Renal pelvis (tissue), 12 donors: ENCODE measurements at places on chromosomes 16 and 17. TPM values are rescaled to one million over a fixed set of nuclear protein-coding genes. Genes with fewer than 3 reads are reported as not detected.

DNA sequence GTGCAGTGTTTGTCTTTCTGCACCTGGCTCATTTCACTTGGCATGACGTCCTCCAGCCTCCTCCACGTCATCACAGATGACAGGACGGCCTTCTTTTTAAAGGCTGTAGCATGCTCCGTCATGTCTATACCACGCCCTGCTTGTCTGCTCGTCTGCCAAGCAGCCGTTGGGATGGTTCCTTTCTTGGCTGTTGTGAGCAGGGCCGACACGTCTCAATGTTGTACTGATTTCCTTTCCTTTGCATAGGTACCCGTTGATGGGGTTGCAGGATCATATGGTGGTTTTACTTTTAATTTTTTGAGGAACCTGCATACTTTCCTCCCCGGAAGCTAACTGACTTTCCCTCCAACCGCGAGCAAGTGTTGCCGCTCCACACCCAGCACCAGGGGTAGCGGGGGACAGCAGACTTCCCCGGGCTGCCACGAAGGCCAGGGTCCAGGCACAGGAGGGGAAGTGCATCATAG, 212.2 kb upstream of the ZNF469 start:
- no peak for DNase-seq

DNA sequence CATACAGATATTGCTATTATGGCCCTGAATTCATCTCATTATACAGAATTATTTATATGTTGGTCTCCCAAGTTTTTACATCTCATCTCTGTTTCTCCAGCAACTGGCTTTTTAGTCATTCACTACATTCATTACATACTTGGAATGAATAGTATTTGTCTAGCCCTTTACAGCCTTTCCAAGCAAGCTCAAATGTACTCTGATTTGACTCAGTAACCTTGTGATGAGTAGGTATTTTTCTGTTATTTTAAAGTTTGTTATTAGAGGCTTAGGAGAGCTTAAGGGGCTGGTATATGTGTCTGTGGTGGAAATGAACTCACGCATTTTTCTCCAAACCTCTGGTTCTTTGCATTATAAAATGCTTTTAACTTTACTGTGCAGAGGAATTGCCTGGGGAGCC, 224.7 kb downstream of the SNX29 start:
- no peak for DNase-seq

GRCh38 chr16:2163211-2163881, 7.8 kb downstream of the TRAF7 start:
- DNase-seq, result no peak

DNA sequence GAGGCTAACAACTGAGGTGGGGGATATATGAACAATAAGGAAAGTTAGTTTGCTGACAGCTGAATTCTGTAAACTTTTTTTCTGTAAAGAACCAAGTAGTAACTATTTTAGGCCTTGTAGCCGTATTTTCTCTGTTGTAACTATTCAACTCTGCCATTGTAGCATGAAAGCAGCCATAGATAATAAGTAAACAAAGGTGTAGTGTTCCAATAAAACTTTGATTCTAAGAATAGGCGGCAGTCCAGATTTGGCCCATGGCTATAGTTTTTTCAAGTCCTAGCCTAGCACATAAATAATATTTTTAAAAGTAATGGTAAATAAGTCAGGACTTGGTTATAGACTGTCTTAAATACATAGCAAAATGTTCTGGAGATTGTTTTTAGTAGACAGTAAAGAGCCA, 142.0 kb downstream of the STXBP4 start:
- no peak for DNase-seq

- DNase-seq, result peak; percentile 70
Measured at GRCh38 chr17:50866950-50867362, 802 bp upstream of the TOB1 start.

- no peak for DNase-seq
Measured at GRCh38 chr17:206941-207560, 25.6 kb upstream of the DOC2B start.

DNA sequence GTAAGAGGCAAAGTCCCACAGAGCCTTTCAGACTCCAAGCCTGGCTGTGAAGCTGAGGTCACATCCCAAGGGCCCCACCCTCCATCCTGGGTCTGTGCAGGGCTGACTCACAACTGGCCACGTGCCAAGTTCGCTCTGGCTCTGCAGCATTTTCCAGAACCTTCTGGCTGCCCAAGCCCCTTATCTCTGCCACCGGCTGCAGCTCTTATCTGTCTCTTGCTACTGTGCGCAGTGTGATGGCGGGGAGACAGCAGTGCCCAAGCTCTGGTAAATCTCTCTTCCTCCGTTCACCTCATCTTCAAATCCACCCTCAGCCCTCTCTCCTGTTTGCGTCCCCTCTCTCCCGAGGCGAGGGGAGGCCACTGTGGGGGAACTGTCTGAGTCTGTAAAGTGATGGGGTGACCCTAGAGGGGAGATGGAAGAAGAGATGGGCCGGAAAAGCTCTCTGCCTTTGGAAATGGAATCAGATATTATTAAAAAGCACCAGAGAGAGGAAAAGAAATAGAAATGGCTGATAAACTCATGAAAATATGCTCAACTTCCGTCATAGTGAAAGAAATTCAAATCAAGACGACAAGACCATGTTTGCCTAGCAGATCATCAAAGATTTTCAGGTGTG, 162.7 kb upstream of the CDC42EP4 start:
- DNase-seq, result no peak

DNA sequence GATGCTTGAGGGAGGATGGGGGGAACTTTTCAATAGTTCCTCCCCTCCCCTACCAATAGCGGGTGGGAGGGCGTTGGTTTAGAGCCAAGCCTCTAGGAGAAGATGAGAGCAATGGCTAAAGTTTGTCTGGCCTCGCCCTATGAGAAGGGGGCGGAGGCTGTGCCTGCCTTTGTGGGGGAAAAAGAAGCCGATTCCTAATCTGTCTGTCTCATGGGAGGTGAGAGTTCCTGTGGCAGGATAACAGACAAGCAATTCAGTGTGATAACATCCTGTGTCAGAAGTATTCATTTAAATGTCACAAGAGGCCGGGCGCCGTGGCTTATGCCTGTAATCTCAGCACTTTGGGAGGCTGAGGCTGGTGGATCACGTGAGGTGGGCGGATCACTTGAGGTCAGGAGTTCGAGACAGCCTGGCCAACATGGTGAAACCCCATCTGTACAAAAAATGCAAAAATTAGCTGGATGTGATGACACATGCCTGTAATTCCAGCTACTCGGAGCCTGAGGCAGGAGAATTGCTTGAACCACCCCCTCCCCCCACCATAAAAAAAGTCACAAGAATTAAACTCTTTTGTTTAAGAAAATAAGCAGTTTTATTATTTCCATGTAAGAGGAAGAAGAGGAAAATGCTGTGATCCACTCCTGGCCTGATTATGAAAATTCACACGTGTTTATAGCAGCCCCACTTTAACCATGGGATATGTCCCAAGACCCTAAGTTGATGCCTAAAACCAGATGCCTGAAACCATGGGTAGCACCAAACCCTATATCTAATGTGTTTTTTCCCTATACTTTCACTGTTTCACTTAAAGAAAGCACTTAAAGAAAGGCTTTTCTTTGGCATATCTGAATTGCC, 1.7 kb downstream of the SLFN5 start:
- no peak for DNase-seq

The ADCY9 gene
- 10.2 TPM for polyA plus RNA-seq

DNA sequence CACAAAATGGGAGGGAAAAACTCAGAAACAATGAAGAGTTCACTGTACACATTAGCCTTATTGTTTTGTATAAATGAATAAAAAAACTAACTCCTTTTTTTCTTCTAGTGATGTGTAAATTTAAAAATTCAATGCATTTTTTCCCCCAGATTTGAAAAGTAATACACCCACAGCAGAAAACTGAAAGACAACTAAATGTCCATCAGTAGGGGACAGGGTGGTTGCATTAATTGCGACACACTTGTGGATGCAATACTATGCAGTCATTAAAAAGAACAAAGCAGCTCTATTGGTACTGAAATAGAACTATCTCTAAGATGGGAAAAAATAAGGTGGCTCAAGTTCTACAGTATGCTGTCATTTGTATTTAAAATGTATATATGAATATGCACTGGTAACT, 13.7 kb upstream of the WIPI1 start:
- DNase-seq, result no peak

DNA sequence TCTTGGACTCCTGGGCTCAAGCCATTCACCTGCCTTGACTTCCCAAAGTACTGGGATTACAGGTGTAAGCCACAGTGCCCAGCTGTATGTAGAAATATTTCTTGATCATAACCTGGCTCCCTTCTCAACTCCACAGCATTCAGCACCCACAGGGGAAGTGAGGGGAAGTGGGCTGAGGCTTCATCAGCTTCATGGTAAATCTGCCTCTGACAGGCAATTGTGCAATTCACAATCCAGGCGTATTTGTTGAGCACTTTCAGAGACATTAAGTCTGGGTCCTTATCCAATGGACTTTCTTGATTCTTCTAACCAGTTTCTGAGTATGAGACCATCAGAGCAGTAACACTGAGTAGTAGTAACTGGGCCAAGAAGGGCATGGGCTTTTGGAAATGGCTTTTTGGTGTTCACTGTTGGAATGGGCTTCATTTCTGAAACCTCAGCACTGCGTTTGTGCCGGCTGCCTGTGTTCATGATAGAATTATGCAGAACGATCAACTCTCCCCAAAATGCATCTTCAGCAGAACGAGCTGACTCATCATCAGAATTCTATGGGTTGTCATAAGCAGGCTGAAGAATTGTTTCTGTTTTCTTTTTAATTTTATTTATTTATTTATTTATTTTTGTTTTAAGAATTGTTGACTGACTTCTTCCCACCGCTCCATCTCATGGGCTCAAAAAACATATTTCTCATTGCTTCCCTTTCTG, 28.9 kb downstream of the FAM20A start:
- no peak for DNase-seq

DNA sequence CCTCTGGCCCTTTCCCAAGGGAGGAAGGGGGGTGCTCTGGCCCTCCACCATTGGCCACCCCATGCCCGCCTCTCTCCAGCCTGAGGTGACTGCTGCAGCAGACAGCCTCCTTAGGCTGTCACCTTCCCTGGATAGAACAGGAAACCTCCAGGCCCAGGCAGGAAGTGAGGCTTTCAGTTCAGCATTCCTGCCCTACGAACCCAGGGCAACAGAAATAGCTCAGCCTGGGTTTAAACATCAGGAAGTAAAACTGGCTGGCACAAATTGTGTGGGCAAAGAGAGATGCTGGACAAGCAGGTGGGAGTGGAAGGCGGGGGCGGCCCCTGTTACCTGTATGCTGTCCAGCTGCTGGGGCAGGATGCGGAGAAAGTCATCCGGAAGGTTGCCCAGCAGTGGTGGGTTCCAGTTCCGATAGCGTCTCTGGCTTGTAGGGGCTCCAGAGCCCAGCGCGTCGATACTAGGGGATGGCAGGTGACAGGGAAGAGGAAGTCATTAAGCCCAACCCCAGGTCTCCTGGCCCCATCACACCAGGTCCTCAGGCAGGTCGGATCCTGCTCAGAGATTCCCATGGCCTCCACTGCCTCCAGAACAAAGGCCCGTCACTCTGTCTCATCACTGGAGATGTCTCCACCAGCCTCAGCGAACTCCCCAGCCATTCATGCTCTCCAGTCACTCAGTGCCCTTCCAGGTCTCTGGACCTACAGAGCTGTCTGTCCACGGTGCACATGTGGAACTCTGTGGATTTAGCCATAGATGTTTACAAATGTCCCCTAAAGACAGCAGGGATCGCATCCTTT, 23.6 kb upstream of the MRPS23 start:
- no peak for DNase-seq

The AANAT gene
- 0.21 TPM for polyA plus RNA-seq

DNA sequence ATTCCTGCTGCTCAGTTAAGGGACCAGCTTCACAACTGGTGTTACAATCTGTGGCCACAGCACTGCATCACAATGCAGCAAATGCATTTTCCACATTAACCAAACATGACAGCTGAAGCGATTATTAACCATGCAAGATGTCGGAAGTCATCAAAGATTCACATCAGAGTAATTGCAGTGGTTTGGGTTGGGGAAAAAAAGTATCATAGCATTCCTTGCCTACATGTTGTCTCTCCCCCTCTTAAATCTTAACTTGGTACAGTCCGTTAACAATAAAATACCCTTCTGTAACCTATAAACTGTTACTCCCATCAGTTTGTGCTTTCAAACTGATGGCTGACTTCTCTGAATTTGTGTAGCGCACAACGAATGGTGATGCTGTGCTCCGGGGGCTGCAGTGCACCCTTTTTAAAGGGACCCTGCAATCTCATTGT, 51.6 kb downstream of the NUP93 start:
- no peak for DNase-seq

The TBX6 gene
- 1.7 TPM for polyA plus RNA-seq

GRCh38 chr16:1453316-1453715, 9.0 kb upstream of the CCDC154 start:
- no peak for DNase-seq

DNA sequence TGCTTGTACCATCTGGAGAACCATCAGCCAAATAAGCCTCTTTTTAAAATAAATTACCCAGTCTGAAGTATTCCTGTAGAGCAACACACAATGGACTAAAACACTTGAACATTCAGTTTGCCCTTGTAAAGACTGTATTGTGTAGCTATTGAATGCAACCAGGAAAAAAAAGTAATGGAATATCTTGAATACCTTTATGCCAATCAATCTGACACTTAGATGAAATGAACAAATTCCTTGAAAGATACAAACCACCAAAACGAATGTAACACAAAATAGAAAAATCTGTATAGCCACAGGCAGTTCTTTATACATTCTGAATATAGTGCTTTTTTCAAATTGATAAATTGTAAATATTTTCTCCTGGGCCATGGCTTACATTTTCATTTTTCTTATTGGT, 63.3 kb upstream of the KCNJ16 start:
- DNase-seq, result no peak

The CCDC144A gene
- polyA plus RNA-seq, result 5.2 TPM

- DNase-seq, result no peak
Measured at GRCh38 chr17:64051153-64051552, 30.7 kb upstream of the ICAM2 start.

DNA sequence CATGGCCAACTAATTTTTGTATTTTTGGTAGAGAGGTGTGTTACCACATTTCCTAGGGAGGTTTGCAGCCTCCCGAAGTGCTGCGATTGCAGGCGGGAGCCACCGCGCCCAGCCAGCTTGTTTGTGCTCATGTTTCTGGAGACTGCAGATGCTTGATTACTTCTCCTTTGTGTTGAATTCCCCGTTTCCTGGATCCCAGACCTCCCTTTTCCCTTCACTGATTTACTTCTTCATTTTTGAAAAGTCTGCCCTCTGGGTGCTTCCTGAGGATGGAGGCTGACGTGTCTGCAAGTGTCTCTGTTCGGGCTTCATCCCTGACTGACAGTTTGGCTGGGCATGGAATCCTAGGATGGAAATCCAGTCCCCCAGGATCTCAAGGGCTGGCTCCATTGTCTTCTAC, 7.0 kb upstream of the TRIM47 start:
- DNase-seq, result no peak
